Naive thymus-derived CD8-positive, alpha-beta T cell (primary cell): ENCODE measurements at places on chromosomes 12 and 14.

- no peak for DNase-seq
These were observed 189.1 kb upstream of the PELI2 start for GRCh38 chr14:55929136-55929535.

DNA sequence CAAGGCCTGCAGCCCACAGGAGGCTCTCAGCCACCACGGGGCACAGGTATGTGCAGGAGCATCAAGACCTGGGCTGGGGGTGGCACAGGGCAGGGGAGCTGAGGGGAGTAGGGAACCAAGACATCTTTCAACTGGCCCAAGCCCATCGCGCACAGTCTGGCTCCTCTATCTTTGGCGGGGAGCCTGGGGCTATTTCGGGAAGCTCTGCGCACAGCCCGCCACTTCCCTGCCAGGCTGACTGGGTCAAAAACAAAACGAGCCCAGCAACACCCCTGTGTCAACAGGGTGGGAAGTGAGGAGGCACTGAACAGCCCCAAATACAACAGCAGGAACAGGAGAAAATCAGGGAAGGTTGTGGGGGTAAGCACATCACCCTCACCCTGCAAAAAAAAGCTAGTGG is 83.9 kb downstream of the ARL6IP4 start:
- DNase-seq = no peak

DNA sequence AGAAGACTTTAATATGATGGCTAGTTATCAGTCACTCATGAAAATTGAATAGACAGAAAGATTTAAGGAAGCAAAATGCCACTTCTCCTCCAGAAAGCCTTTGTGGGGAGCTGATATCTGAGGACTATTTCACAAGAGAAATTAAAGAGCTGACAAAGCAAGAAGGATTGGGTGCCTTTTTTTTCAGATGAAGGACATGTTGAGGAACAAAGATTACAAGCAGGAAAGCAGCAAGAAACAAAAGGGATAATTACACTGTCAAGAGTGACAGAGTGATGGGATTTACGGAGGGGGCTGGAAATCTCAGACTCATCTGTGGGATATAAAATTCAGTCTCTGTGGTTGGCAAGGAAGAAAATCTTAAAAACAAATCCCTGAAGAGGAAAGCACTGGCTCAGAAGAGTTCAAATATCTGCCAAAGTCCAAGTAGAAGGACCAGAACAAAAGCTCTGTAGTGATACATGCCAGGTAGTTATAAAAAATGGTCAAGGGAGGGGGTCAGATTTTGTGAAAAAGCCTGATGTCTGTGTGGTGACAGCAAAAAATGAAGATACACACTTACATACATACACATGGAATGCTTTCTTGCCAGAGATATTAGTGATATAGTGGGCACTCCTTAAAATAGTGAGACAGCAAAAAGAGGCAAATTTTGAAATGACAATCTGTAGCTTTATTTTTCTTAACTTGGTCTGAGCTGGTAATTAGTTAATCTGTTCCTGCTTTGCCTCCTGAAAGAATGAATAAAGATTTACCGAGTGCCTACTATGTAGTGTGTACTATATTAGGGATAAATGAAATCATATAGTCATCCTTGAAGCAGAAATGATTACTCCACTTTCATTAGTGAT is 62.9 kb downstream of the EPS8 start:
- DNase-seq = no peak

GRCh38 chr14:33734387-33734786 is 216.5 kb downstream of the EGLN3 start:
- DNase-seq = no peak

DNA sequence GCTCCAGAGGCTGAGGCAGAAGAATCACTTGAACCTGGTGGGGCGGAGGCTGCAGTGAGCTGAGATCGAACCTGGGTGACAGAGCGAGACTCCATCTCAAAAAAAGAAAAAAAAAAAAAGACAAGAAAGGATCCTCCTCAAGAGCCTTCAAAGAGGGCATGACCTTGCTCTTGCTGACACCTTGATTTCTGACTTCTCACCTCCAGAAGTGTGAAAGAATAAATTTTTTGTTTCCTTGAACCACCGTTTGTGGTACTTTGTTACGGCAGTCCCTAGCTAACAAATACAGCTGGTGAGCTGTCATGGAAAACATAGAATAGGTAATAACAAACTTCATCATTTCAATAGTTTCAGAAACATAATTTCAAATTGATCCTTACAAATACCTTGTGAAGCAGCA is 1.9 kb upstream of the ACTR10 start:
- peak; percentile 17 for DNase-seq

DNA sequence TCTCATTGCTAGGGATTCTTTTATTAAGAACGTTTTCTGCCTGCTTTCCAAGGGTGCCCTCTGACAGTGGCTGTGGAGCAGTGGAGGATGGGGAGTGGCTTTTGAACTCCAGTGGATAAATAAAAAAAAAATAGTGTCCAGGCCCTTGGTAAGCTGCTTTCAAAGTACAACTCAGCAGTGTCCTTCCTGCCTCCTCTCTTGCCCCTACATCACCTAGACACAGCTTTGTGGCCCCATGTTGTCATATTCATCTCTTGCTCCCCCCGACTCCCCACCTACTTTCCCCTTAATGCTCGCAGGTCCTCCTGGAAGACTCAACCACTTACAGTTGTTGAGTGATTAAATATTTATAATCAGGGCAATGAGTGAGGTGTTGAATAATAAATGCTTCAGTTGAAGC is 880.9 kb downstream of the BCL11B start:
- DNase-seq = no peak

- DNase-seq = no peak
These were observed 133.5 kb upstream of the TMCC3 start for GRCh38 chr12:94783862-94784261.

GRCh38 chr12:45732250-45732649 is 2.7 kb downstream of the ARID2 start:
- no peak for DNase-seq

DNA sequence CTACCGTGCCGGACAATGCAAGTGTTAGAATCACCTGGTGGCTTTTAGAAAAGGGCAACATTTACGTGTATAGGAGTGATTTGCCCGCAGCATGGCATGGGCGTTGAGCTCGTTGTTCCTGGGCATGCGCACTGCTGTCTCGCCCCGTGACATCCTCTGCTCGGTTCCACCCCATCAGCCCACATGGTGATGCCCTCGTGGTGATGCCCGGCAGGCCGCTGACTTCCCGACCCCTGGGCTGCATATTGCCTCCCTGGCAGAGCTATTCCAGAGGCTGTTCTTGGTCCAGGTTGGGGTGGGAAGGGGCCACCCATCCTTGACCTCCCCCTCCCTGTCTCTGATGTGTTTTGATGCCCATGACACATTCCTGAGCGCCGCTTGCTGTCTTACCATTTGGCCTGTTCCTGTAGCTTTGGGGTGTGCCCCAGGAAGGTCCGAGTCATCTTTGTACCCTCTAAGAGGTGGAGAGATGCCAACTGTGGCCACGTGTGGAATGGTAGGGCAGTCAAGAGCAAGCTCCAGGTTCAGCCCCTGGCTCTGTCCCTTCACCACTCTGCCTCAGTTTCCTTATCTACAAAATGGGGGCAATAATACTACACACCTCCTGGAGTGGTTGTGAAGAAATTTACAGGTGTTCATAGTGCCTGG is 4.8 kb downstream of the HIP1R start:
- no peak for DNase-seq
